Tibial nerve (tissue), 4 donors: ENCODE measurements at places on chromosomes 5 and 9. TPM values are rescaled to one million over a fixed set of nuclear protein-coding genes. Genes with fewer than 3 reads are reported as not detected.

GRCh38 chr5:1402611-1403255 lies 42.5 kb downstream of the SLC6A3 start:
- DNase-seq, result no peak

The SPATA31C1 gene
- not detected for total RNA-seq

DNA sequence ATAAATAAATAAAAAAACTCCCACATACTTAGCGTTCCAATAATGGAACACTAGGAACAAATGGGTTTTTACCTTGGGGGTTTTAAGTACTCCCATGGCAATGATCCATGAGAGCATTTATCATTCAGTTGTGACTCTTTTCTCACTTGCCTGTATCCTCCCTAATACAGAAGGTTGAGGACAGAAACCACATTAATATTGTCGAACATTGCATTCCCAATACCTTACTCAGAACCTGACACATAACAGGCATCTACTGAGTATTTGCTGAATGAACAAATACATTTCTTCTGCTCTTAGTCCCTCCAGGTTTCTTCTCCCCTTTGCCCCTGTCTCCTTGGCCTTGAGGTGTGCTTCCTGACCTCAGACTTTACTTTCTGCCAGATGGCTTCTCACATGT lies 175.9 kb downstream of the CEMIP2 start:
- DNase-seq, result no peak

DNA sequence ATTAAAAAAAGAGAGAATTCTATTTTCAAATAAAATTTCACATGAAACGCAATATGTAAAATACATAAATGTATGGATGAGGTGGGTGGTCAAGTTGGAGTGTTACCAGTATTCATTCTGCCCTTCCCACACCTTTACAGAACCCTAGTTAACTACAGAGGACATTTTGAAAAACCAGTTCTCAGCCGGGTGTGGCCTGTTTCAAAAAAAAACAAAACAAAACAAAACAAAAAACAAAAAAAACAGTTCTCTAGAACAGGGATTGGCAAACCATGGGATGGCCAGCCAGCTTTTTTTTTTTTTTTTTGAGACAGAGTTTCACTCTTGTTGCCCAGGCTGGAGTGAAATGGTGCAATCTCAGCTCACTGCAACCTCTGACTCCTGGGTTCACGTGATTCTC lies 28.4 kb upstream of the HK3 start:
- DNase-seq, result no peak

- DNase-seq, result no peak
Measured at GRCh38 chr5:17156463-17156862, 61.0 kb upstream of the BASP1 start.

The PCDHB2 gene
- 2.2 TPM for total RNA-seq

The GLDC gene
- total RNA-seq, result 54.1 TPM

DNA sequence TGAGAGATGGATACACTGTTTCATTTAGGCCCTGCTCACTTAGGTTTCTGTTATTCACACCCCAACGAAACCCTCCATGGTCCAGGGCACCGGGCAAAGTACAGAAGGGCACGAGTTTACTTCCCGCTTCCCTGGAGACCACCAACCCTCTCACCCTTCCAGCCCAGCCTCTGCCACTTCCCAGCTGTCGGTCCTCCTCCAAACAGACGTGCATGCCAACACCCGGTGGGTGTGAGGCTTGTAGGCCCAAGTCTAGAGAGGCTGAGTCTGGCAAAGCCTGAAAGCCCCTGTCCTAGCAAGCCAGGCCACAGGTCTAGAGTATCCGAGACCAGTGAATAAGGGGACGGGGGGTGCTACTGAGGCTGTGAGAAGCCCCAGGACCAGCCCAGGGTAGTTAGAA lies 7.1 kb upstream of the FGFR4 start:
- DNase-seq, result no peak
